Mammary epithelial cell (primary cell): ENCODE measurements at places on chromosomes 6 and 20. TPM values are rescaled to one million over a fixed set of nuclear protein-coding genes. Genes with fewer than 3 reads are reported as not detected.

- DNase-seq, result peak; percentile 13
Observed at GRCh38 chr6:48733581-48733980, 622.6 kb upstream of the PTCHD4 start.

TREML2 gene
- under 0.01 TPM for total RNA-seq

PDYN gene
- total RNA-seq, result not detected in 2 replicates

- no peak for DNase-seq
Observed at GRCh38 chr6:22884456-22884855, 315.1 kb downstream of the HDGFL1 start.

GRCh38 chr6:121573481-121573880 is 138.0 kb downstream of the GJA1 start:
- DNase-seq, result no peak
